ENCODE measurements at places on chromosomes 1 and 21. TPM values are rescaled to one million over a fixed set of nuclear protein-coding genes. Genes with fewer than 3 reads are reported as not detected.

Gene BEND5
- total RNA-seq, result 0.45 TPM

Gene ATAD3C
- total RNA-seq, result under 0.01 TPM

Gene NFASC
- 25.9 TPM for total RNA-seq

Gene ATP6V1G3
- not detected for total RNA-seq

DNA sequence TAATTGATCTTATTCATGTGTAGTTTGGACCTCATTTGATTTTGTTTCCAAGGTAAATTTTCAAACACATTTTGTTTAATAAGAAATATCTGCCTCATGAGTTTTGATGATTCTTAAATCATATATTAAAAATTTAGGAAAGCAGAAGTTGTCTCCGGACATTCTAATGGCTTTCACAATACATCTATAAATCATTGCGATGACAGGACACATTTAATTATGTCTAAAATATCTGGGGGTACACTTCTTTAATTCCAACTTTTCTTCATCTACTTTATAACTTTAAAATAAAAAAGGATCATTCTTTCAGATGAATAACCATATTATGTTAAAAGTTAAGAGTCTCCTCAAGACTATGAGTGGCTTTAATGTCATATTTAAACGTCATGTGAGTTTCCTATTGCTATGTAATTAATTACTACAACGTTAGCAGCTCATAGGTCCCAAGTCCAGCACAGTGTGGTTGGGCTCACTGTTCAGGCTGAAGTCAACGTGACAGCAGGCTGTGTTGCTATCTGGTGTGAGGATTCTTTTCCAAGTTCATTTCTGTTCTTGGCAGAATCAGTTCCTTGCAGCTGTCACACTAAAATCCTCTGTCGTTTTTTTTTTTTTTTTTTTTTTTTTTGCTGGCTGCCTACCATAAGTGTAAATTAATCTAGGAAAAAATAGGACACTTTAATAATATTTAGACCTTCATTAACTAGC, 893.5 kb downstream of the LTN1 start:
- peak; percentile 93 for DNase-seq

DNA sequence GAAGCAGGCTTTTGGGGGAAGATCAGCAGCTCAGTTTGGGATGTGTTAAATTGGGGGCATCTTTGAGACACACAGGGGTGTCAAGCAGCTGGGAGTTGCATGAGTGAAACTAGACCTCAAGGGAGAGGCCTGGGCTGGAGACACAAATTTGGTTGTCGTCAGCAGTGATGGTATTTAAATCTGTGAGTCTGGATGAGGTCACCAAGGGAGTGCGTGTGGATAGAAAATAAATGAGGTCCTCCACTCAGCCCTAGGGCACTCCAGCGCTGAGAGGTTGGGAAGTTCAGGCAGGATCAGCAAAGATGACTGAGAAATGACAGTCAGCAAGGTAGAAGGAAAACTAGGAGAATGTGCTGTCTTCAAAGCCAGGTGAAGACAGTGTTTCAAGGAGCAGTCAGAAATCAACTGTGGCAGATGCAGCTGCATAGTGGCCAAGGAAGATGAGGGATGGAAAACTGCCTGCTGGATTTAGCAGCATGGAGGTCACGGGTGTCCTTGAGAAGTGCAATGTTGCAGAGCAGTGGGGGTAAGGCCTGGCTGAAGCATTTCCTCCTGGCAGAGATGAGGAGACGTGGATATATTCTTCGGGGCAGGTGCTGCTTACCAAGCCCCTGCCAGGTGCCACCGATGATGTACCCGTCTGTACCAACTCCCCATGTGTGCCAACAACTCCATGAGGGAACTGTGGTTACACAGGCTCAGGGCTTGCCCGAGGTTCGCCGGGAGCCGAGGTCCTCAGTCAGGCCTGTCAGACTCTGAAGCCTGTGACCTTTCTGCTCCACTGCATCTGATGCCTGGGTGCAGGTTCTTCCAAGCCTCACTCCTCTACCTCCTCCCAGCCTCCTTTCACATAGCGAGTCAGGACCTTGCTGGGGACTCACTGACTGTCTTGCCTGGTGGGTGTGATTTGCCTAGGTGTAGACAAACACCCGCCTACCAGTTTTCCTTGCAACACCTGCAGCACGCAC, 11.3 kb downstream of the MAP7D1 start:
- peak; percentile 56 for DNase-seq

DNA sequence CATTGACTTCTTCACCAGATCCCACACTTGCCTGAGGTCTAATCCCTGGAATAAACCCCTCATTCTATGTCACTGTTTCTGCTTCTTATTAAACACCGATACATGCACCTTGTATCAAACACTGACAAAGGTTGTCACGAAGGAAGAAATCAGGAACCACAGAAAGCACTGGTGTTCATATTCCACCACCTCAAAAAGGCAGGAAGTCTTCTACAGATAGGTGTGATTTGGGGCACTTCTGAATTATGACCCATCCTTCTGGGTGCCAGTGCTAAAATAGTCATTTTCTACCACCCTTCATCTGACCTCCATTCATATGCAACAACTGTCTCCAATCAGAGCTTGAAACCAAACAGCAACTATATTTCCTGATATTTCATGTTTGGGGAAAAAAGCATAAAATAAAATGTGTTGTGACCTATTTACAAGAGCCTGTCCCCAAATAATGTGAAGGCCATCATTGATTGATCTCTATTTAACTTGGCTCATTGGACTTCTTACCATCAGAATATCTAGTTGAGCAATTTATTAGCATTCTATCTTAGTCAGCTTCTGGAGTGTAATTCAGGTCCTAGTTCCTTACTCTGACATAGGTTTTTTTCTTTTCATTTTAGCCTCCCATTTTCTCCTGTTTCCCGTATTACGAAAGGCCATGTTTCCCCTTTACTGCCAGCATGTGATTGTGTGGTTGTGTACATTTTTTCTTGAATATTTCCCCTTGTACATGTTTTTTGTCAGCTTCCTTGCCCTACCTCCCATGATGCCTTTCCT, 43.1 kb downstream of the DUSP10 start:
- DNase-seq, result peak; percentile 26

DNA sequence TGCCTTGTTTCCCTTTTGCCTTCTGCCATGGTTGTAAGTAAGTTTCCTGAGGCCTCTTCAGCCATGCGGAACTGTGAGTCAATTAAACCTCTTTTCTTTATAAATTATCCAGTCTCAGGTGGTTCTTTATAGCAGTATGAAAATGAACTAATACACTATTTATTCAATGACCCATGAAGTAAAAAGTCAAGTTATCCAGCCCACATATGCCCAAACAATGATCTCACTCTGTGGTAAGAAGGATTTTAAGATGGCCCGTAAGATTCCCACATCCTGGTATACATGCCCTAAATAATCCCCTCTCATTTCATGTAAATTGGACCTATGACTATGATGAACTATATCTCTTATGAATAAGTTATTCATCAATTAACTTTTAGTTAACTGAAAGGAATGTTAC, 1008.3 kb upstream of the B3GALT2 start:
- no peak for DNase-seq

DNA sequence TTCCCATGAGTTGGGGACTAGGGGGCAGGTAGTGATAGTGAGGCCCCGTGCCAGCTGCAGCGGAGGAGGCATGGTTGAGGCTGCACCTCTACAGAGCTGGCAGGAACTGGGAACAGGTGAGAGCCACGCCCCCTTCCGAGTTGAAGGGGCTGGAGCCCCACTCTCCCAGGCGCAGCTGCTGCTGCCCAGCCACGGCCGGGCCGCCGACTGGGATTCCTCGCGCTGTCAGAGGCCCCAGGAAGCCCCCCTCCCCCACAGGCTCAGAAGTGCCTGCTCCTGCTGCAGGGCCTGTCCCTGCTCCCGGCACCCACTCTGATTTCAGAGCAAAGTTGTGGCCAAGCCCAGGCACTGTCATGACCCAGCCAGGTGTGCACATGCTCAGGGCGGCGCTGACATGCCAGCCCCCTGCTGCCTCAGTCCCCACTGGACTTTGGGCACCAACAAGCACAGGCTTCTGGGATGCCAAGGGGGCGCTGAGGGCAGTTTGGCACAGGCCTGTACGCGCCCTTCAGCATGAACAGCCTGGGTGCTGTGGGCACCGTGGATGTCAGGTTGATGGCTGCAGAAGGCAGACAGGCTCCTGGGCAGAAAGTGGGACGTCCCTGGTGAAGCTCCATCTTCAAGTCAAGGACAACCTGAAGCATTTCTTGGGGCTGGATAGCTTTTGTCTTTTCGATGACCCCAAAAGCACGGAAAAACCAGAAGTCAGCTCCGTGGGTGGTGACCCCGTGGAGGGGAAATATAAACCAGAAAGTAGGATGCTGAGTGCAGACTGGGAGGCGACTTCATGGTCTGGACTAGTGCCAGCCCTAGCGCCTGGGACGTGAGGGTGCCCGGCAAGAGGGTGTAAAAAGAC, 121.5 kb downstream of the SIM2 start:
- DNase-seq, result no peak

Gene ARTN
- not detected for total RNA-seq

GRCh38 chr1:20255666-20256065, 35.0 kb upstream of the VWA5B1 start:
- DNase-seq, result peak; percentile 36

DNA sequence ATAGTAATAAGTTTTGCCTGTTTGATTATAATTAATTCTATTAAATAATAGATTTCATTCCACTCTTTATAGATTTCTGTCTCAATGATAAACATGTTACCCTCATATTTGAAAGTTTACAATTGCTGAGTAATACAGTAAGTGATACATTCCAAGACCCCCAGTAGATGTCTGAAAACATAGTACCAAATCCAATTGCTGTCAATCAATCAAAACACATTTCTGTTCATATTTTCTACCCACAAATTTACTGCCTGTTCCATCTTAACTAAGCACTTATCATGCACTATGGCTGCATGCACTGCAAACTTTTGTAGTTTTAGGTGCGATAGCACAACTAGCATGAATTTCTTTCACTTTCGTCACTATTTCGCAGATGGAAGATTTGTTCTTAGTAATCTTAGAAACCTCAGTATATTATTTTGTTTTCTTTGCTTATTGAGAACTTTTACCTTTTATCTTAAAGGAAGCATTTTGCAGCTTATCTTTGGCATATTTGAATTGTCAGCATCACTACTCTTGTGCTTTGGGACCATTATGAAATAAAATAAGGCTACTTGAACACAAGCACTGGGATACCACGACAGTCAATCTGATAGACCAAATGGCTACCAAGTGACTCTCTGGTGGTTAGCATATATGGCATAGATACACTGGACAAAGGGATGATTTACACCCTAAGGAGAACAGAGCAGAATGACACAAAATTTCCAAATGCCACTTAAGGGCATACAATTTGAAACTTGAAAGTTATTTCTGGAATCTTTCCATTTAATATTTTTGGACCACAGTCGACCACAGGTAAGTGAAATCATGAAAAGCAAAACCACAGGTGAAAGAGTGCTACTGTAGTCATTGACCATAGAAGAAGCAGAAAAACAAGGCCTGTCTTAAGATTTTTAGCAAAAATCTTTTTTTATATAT, 67.6 kb downstream of the RGS13 start:
- no peak for DNase-seq

DNA sequence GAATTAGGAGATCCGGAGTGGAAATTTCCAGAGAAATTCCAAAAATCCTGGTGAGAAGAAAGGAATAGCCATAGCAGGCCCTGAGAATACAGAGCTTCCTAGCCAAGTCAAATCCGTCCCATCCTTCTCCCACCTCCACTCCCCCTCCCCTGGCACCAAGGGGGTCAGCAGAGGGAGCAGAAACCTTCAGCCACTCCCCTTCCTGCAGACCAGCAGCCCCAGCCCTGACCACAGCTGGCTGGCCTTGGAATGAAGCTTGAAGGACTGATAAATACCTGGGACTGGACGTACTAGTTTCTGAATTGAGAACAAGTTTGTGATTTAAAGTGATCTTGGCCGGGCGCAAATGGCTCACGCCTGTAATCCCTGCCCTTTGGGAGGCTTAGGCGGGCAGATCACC, 13.8 kb upstream of the RIPPLY3 start:
- DNase-seq, result no peak

DNA sequence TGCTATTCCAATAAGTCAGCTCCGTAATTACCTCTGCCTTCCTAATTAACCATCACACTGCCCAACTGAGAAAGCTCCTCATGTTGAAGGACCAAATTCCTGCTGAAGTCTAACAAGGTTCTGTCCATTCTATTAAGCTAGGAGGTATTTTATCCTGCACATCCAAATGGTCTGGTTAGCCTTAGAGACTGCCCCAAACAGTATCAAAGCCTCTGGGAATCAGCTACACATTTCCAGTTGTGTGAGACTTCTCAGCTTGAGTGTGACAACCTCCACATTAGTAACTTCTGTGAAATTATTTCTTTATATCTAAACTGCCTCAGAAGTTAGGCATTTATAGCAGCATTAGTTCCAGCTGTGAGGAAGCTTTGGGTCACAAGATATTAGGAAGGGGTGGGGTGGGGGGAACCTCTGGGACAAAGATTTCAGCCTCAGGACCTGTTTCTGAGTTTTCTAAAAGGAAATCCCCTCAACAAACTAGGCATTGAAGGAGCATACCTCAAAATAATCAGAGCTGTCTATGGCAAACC, 150.5 kb upstream of the DUSP10 start:
- DNase-seq, result no peak

DNA sequence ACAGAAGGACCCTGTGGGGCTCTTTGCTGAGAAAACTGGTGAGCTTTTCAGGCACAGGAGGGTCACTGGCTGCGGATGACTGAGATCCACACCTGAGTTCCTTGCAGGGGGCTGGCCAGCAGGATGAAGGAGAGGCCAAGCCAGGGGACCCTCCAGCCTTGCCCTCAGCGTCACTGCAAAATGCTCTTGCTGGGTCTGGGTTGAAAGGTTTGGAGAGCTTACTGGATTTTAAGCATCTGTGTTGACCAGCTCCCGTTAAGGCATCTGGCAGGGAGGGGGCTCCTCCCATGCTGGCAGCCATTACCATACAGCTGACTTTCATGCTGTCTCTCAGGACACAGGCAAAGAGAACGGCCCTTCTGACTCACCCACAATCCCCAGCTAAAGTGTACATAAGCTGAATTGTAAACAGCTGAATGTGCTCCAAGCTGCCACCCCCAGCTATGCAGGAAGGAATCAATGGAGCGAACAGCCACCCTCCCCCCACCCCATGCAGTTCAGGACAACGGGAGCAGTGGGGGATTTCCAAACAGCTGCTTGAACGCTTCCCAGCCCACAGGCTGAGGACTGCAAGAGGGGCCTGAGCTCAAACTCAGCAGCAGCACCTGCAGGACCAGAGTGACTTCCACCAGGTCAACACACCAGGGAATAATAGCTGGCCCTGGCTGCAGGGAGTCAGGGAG, 21.3 kb upstream of the A3GALT2 start:
- peak; percentile 96 for DNase-seq

GRCh38 chr1:222026280-222026679, 284.4 kb upstream of the DUSP10 start:
- DNase-seq, result no peak

DNA sequence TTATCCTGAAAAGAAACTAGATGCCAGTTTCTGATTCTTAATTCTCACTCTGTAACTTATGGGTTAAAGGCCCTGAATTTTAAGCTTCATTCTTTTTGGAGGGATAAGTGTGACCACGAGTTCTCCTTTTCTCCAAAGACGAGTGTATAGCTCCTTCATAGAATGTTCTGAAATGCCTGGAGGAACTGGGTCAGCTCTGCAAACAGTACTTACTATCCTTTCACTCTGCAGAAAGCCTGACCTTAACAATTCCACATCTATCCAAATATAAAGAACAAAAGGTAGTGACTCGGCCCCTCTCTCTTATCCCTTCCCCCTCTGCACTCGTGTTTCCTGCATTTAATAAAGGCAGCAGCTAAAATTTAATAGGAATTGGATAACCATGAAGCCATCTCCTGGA, 150.5 kb downstream of the LYPLAL1 start:
- DNase-seq, result no peak

GRCh38 chr1:235088907-235089306, 39.7 kb downstream of the TOMM20 start:
- no peak for DNase-seq

GRCh38 chr1:28417441-28417922, 47.9 kb downstream of the PHACTR4 start:
- DNase-seq, result peak; percentile 73

Gene EIF3I
- total RNA-seq, result 217 TPM

All from fibroblast of the aortic adventitia (primary cell).